ENCODE measurements at places on chromosomes 11 and 22.
A peak's percentile ranks its signal among the peaks of the same experiment; 100 is the strongest.

- no peak for DNase-seq
Measured at GRCh38 chr11:29208117-29208516, 808.7 kb downstream of the KCNA4 start.

DNA sequence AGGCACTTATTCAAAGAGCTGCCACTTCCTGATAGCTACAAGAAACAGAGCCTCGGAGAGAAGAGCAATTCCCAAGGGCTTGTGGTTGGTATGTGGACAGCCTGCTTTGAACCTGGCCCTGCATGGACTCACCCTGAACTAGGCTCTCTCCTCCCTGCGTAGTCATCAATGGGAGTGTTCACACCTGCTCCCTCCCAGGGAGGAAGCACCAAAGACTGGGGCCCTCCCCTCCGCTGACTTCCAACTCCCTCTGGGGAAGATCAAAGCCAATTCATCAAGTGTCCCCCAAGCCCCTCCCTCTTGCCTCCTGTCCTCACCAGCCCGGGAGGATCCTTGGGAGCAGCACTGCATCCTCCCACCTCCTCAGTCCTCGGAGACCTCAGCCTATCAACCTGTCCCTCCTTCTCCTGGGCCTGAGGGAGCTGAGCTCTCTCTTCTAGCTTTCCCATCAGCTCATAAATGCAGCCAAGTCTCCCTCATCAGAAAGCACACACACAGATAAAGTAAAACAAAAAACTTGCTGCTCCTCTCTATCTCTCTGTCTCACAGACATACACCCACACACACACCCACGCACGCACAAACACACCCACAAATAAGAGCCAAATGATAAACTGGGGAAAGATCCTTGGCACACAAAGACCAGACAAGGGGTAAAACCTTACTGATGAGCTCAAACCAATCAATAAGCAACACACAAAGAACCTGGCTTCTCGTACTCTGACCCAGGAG is 3.3 kb downstream of the A4GALT start:
- DNase-seq: no peak

GRCh38 chr11:791658-792534 is 2.0 kb upstream of the CEND1 start:
- DNase-seq: no peak

GRCh38 chr22:46735747-46736608 is 2.1 kb downstream of the CERK start:
- DNase-seq: no peak

DNA sequence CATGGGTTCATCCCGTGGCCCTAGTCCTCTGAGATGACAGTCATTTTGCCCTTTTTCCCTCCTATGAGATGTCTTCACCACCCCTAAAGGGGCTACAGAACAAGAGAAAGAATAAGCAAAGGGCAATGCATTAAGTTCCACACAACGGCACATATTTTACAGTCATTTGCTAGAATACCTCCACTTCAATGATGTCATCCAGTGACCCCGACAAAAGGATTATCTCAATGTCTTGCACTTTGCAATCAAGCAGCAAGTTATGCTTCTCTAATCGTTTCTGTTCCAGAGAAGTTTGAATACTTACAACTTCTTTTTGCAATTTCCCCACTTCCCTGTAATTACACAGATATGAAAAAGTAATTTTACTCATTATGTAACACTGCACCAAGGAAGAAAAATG is 49.9 kb downstream of the FAM118A start:
- DNase-seq: no peak

DNA sequence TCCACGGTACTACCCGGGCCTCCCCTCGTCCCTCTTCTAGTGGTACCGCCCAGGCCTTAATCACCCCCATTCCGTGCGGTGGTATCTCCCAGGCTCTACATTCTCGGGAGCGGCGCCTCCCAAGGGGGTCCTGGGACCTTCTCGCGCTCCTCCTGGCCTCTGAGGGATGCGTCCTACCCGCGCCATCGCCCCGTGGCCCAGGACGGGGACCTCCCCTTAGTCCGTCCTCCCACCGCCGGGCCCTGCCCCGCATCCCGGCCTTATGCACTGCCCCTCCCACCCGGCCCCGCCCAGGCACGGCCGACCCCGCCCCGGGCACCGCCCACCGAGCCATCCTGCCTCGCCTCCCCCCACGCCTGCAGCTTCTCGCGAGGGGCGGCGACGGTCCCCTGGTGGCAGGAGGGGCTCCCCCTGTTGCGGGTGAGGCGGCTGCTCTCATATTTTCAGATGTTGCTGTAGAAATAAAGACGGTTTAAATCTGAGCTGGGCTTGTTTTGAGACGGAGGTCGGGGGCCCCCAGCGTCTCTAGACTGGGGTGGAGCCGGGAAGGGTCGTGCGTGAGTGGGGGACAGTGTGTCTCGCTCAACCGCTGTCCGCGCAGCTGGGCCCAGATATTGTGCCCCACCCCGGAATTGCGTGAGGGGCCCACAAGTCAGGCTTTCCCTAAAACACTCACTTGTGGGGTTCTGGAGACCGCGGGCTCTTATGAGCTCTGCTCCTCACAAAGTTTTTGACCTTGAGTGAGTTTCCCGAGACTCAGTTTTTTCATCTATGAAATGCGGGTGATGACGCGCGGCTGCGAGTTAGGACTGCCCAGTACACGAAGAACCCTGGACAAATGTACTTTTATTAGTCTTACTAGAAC is 828 bp upstream of the RAB1B start:
- DNase-seq: peak; percentile 76

- DNase-seq: no peak
Measured at GRCh38 chr11:83921447-83922192, 635.5 kb upstream of the CCDC90B start.

DNA sequence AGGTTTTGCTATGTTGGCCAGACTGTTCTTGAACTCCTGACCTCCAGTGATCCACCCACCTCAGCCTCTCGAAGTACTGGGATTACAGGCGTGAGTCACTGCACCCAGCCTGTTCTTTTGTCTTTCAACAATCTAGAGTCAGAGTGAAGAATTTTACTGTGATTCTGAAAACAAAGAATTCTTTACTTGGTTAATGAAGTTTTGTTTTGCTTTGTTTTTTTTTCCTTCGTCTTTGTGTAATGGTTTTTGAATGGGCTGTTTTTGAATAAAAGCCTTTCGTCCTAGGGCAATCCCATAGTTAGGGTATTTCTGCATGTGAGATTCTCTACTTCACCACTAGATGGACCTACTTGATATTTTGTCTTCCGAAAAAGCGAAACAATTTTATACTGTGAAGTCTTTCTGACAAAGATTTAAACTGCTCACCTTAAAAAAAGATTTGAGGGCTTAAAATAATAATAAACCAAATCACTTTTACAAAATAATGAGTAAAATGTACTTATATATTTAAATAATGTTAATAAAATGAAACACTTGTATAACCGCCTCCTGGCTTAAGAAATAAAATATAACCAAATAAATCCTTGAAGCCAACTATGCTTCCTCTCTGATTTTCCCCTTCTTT is 43.4 kb upstream of the SC5D start:
- peak; percentile 21 for DNase-seq

GRCh38 chr11:120352405-120352804 is 16.2 kb downstream of the ARHGEF12 start:
- no peak for DNase-seq

DNA sequence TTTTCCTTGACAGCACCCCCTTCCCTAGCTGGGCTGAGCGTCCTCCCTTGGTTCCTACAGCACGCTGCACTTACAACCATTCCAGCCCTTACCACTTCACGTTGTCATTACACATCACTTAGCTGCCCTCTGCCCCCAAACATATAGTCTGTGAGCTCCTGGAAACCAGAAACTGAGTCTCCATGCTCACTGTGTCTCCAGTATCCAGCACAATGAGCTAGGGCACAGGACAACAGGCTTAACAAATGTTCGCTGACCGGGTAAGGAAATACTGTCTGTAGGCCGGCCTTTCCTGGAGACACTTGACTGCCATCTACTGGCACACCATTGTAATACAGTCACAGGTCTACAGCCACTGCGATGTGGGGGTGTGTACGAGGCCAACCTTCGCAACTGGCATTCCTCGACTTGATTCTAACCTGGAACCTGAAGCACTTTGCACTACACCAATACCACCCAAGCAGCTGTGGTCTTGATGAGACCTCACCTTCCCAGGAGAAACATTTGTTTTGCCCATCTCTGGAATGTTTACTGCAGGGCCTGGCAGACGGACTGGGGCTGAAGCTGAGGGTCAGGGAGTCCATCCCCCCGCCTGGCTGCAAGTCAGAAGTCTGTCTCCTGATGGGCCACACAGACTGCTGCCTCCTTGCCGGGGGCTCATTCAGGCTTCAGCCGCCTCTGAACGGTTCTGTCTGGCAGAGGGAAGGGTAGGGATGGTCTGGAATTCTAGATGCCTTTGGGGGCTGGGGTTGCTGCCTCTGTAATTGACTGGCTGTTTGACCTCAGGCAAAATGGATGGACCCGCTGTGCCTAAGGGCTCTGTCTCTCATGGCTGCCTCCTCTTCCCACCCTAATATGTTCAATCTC is 72.0 kb downstream of the SYN3 start:
- DNase-seq: no peak

- no peak for DNase-seq
Measured at GRCh38 chr11:108788565-108789199, 123.8 kb downstream of the DDX10 start.

DNA sequence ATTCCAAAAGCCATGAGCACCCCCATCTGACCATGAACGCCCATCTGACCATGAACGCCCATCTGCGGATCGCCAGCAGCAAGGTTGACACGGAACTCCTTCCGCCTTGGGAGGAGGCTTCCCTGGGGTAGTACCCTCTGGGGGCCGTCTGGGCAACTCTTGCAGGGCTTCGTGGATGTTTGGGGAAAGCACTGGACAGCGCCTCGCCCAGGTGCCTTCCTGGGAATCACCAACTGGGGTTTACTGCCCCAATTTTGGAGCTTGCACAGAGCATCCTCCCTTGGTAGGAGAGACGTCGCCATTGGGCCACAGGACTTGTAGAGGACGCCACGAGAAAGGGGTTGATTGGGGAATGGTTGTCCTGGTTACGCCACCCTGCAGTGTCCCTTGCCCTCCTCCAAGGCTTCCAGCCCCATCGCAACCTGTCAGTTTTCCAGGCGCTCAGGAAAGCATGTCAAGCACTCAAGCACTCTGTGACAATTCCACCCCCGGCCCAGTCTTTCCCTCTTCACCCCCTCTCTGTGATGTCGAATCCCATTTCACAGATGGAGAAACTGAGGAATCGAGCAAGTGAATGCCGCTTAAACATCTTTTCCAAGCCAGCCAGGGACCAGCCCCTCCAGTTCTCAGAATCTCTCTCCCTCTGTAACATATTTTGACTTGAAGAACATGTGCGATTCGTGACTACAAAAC is 914 bp upstream of the PRDM11 start:
- no peak for DNase-seq

DNA sequence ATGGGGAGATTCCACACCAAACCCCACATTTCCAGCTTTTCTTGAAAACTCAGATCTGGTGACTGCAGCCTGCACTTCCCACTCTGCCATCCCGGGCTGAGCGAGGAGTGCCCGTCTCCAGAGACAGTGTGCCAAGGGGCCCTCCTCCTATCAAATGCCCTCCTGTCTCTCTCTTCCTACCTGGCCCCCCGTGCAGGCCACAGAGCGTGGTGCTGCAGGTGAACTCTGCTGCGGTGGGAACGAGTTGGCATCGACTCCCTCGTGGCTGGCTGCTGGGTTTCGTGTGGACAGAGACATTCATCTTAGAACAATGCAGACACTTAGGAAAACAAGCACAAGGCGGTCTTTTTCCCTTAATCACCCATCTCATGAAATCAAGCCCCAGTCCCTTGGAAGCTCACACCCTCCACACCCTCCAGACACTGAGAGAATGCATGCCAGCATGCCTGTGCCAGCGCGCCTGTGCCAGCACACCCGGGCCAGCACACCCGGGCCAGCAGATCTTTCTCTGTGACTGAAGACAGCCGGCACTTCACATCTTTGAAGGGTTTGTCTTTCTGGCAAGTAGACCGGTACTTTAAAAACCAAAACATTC is 65.0 kb downstream of the PARVB start:
- DNase-seq: no peak

DNA sequence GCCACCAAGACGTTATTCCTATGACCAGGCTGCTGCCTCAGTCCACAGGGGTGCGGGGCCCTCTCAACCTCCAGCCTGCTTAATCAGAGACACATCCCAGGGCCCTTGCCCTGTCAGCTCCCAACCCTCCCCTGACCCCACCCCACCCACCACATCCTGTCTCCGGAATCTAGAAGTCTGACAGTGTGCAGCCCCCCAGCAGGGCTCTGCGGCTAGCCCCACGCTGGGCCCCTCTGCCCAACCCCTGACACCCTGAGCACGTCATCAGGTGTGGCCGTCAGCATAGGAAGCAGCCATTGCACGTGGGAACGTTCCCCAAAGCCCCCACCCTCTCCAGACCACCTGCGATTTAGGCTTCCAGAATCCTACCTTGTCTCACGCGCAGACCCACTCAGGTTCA is 34.3 kb upstream of the IGSF9B start:
- DNase-seq: no peak

DNA sequence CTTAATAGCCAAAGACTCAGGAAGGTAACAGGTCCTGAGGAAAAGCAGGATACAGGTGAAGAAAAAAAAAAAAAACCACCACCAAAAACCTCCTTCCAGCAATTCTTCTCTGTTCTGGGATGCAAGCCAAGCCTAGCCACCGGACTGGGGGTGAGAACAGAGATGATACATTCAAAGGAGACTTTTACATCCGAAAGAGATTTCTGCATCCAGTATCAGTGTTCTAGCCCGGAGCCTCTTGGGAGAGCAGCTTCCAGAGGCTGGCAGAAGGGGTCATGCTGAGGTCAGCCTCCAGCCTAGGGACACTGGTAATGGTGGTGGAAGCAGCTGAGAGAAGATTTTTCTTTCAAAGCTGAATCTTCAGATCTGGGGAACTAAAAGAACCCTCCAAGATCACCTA is 76.2 kb downstream of the KCNC1 start:
- DNase-seq: no peak

DNA sequence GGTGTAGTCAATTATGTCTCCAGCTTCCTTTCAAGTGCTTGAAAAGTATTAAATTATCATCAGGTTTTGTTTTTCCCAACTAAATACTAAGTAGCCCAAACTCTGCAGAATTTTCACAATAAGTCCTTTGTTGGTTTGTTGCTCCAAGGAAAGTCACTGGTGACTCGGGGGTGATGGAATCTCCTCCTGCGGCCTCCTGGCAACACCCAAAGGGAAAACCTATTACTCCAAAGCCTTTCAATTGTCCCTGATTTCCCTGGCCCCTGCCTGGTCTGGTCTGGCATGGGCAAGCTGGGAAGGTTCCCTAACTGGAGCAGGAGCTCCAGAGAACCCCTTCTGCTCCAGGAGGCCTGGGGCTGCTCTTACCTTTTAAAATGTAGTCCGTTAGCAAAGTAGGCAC is 47.9 kb downstream of the FEZ1 start:
- DNase-seq: no peak

DNA sequence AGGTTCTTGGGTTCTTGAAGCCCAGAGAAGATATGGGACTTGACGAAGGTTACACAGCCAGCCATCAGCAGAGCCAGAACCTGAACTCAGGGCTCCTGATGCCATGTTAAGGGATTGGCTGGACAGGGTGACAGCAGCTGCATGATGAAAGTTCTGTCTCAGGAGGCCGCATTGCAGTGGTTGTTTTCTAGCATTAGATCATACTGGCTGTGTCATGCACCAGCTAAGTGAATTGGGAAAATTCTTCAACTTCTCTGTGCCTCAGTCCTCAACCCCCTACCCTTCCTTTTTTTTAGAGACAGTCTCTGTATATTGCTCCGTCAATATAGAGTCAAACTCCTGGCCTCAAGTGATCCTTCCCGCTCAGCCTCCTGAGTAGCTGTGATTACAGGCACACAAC is 5.4 kb upstream of the LTBP3 start:
- no peak for DNase-seq

- no peak for DNase-seq
Measured at GRCh38 chr11:26297189-26297975, 34.5 kb upstream of the ANO3 start.
